ENCODE measurements at places on chromosomes 13 and 19.

DNA sequence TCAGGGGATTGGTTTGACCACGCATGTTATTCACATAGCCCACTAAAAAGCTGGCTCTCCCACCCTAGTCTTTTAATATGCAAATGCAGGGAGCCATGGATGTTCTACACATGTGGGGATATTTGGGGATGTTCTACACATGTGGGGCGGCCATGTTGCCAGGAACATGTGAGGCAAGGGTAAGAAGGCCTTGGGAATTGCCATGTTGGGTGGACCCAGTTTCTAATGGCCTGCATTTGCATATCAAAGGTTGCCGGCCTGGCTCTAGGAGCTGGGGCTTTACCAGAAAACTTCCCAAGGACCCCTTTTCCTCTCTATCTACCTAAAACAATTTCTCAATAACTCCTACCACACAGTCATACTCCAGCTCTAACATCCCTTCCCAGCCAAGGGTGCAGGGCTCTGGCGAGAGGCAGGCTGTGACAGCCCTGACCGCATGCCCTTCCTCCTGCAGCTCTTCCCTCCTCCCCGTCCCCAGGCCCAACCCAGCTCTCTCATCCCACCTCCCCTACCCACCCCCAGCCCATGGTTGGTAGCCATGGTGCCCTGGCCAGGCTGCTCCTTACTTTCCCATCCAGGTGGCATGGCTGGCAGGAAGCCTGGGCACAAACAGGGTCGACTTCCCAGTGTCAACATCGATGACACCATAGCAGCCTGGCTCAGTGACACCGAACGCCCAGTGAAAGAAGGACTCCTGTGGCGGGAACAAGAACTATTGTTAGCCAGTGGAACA, 11.0 kb downstream of the PEPD start:
- DNase-seq: no peak

DNA sequence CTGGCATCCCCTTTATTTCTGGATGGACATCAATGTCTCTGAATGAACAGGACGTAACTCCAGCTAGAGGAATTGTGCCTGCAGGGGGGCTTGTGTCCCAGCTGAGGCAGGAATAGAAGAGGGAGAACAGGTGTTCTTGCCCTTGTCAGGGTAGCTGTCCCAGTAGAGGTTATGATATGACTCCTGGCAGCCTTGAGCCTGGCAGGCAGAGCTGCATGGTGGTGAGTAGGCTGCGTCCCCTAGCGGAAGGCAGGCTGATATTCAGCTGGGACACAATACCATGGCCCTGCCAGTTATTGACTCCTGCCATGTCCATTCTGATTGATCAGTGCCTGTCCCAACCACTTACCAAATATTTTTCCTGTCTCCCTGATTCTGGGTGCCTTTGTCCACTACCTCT, 197.2 kb downstream of the RAP2A start:
- DNase-seq: no peak

DNA sequence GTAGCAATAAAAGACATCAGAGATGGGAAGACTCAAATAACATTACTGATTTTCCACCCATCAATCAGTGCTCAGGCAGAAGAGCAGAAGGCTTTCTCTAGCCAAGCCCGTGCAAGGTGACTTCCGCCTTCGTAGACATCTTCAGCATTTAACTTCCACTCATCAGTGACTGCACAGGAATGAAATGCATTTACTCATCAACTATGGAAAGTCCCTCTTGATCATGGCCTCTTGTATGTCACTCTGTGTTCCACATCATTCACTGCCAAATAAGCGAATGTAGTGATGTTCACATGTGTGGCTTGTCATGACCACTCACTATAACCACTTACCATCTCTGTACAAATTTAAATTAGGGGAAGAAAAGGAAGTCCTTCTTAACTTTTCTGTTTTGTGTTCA, 49.4 kb downstream of the SACS start:
- no peak for DNase-seq

- DNase-seq: peak; percentile 49
Measured at GRCh38 chr19:12833738-12834565, 427 bp downstream of the RTBDN start.

DNA sequence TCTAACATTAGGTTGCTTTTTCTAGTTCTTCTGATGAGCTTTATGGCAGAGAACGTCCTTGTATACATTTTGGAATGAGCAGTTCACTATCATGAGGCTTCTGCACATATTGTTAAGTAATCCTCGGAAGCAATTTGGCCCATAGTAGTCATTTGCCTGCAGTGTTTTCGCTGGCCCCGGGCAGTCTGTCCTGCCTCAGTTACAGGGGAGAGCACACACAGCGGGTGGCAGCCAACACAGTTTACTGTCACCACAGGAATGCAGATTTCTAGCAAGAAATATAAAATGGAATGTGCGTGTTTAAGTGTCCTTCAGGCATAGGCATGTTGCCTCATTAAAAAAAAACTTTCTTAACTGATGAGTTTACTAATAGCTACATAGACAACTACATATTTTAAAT, 71.5 kb upstream of the GJB6 start:
- no peak for DNase-seq

DNA sequence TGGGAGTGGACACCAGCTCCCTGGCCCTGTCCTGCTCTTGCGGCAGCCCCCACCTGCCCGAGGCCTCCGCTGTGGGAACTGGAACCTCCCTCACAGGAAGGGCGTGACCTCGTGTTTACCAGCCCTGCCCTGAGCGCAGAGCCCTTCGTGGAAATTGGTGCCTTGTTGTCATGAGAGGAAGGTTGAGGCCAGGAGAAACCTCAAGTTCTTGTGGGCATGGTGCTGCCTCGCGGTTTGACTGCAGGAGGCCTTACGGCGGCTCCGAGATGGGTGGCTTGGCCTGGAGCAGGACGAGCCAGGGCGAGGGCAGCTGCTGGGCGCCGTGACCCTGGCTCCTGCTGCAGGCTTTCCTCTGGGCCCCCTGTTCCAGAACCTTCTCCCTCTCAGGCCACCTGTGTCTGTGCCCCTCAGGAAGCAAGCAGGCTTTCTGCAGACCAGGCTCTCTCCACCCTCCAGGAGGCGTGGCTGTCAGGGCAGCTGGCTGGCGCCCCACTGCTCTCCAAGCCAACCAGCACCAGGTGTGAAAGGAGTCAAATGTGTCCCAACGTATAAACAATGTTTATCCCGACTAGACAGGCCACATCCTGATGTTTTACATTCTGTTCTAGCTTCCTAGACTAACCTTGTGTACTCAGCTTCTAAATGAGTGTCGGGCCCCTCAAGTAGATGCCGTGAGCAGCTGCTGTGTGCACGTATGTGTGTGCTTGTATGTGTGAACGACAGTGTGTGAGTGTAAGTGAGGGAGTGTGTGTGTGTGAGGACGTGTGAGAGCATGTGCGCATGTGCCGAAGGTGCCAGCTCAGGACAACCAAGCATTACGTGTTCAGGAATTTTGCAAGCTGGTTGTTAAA, 10.4 kb upstream of the RASA3 start:
- DNase-seq: peak; percentile 66

GRCh38 chr13:27281420-27281819, 10.8 kb downstream of the RASL11A start:
- no peak for DNase-seq

DNA sequence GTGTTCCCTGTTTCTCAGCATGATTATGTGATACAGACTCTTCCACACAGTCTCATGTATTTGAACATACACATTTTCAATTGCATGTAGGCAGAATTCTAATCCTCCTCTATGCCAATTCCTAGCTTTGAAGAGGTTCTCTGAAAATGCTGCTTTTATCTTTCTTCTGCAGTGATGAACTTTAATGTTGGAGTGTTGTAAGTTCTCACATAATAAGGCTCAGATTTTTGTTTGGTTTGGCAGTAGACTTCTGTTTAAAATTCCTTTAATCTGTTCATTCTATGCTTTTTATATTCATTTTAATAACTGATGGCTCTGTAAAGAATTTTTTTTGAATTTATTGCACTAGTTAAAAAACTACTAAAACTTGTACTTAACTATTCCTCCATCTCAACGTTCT, 225.8 kb downstream of the GGACT start:
- DNase-seq: no peak

DNA sequence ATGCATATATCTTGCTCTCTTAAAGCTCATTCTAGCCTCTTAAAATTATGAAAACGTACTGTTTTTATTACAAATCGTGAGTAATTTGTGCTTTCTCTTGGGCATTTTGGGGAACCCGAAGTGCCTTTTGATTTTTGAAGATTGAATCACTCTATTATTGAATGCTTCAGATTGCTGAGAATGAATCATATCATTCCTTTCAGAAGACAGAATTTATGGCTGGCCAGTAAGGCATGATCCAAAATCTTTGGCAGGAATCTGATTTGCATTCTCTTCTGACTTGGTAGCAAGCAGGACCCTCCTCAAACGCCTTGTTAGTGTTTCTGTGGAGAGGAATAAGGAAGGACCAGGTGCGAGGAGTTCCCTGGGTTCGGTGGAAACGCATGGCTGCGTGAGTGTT, 49.5 kb downstream of the STARD13 start:
- no peak for DNase-seq

DNA sequence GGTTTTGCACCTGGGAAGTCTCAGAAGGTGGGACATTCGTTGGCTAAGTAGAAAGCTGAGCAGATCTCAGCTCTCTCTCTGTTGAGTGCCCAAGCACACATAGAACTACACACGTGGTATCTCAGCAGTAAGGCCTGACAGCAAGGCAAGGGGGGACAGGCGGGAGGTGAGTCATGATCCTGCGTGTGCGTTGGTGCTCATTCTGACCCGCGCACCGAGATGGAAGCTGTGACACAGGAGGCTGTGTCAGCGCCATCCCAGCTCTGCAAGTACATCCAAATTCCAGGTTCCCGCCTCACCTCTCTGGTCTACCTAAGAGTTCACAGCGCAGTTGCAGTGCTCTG, 135.7 kb downstream of the USP12 start:
- DNase-seq: no peak

DNA sequence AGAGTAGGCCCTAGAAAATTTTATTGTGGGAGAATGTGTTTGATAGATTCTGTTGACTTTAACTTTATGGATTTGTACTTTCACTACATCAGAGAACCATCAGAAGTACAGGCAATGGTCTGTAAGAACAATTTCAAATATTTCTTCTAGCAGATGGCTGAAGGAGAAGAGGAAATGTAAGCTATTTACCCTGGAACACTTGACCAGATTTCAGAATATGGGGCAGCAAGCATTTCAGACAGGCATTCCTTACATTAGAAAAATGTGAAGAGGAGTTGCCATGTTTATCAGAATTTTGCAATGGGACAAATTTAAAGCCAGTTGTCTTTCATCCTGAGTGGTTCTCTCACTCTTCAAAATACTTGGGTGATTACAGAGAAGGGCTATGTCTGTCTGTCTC, 7.5 kb downstream of the FRY start:
- no peak for DNase-seq

GRCh38 chr13:93226623-93227279, at the start of gene GPC6:
GPC6 (plus strand) TSS chr13:93226807.
- no peak for DNase-seq

DNA sequence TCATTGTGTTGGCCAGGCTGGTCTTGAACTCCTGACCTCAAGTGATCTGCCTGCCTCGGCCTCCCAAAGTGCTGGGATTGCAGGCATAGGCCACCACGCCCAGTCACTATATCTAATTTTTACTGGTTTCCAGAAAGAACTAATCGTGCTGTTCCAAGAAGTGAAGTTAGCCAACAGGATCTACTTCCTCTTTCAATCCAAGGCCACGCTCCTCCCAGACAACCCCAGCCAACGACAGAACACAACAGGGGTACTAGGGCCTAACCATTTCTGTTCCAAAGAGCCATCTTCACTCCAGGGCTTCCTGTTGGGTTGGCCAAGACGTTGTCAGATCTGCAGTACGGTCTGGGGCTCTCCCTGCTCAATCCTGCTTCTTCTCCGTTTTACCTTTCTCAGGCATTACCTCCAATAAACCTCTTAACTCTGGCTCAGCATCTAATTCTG, 7.0 kb upstream of the LSM14A start:
- DNase-seq: no peak

DNA sequence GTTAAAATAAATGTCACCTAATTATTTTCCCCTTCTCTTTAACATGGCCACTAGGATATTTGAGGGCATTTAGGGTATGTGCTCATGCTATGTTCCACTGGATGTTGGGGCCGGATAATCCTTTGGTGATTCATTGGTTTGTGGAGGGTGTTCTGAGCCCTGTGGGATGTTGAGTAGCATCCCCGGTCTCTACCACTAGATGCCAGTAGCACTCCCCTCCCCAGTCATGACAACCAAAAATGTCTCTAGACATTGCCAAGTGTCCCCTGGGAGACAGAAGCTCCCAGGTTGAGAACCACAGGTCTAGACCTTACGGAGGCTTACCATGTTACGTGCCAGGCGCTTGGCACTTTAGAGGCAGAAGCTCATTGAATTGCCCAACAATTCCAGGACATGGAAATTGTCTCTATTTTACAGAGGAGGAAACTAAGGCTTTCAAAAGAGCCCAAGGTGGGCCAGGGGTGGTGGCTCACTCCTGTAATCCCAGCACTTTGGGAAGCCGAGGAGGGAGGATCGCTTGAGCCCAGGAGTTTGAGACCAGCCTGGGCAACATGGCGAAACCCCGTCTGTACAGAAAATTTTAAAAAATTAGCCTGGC, 14.1 kb downstream of the SHANK1 start:
- no peak for DNase-seq

GRCh38 chr19:3855320-3855719, 13.5 kb downstream of the ZFR2 start:
- no peak for DNase-seq

DNA sequence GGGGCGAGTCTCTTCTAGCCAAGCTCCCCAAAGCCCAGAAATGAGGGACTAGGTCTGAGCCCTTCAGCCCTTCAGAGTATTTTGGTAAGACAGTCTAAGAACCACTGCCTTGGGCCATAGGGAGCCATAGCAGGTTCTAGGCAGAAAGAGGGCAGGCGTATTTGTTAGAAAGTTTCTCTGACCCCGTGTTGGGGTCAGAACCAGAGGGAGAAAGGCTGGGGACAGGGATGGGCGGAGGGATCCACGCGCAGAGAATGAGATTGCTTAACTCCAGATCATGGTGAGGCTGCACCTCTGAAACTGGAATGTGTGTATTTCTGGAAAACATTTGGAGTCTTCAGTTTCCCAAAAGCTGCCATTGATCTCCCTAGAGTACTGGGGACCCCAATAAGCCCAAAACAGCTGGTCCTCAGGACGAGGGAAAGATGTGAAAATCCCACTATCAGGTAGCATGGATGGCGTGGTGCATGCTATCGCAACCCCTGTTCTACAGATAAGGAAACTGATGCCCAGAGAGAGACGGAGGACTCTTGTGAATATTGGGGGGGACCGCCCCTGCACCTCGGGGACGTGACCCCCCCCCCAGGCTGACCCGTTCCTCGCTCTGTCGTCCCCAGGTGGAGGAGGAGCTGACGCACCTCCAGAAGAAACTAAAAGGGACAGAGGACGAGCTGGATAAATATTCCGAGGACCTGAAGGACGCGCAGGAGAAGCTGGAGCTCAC, 703 bp upstream of the TPM4 start:
- no peak for DNase-seq

DNA sequence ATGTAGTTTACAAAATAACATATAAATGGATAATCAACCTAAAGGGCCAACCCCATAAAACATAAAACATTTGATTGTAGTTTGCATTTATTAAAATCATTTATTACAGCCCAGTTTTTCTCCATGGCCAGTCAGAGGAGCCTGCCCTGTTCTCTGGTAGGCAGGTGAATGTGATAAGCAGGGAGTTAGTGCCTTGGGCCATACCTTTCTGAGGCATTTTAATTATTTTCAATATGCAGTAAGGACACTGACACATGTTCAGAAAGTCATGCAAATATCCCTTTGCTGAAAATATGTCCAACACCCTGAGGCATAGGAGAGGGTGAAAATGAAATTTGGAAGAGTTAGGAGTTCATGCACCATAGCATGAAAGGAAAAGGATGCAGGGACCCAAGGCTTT, 242.6 kb upstream of the EDNRB start:
- no peak for DNase-seq
